ENCODE measurements at places on chromosomes 6 and 20. TPM values are rescaled to one million over a fixed set of nuclear protein-coding genes. Genes with fewer than 3 reads are reported as not detected.

SEL1L2 gene
- total RNA-seq, result 4.1 TPM

SLC26A8 gene
- total RNA-seq, result 66.9 TPM

ADGRB3 gene
- 5.7 TPM for total RNA-seq

GRCh38 chr20:36642136-36642535 is 3.9 kb downstream of the SLA2 start:
- H3K27me3 ChIP-seq, result no peaks in the 10 kb centered on the region
- no peaks in the 10 kb centered on the region for H3K4me1 ChIP-seq
- DNase-seq, result no peak
- no peak overlapping the region for H3K27ac ChIP-seq
